ENCODE measurements at places on chromosomes 5 and 9.

- no peak for DNase-seq
Measured at GRCh38 chr9:84886866-84887265, 217.3 kb downstream of the NTRK2 start.

- DNase-seq, result no peak
Measured at GRCh38 chr5:56161927-56162326, 71.2 kb downstream of the ANKRD55 start.

DNA sequence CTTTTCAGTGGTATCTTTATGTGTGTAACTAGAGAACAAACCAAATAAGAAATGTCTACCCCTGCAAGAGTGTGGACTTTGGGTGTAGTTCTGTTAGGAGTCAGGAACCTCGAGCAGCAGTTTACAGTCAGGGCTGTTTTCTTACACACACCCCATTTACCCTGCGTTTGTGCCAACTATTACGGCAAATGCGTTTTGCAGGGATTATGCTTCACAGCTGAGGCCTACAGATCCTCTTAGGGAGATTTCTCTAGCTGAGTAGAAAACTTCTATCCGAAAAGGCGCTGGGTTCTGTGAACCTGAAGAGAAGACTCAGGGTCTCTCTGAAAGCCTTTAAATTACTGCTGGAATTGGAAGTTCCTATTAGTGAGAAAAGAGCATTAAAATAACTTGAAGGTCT, 51.4 kb downstream of the ACER2 start:
- no peak for DNase-seq

- DNase-seq, result no peak
Measured at GRCh38 chr9:135456436-135457104, 23.0 kb upstream of the PPP1R26 start.

DNA sequence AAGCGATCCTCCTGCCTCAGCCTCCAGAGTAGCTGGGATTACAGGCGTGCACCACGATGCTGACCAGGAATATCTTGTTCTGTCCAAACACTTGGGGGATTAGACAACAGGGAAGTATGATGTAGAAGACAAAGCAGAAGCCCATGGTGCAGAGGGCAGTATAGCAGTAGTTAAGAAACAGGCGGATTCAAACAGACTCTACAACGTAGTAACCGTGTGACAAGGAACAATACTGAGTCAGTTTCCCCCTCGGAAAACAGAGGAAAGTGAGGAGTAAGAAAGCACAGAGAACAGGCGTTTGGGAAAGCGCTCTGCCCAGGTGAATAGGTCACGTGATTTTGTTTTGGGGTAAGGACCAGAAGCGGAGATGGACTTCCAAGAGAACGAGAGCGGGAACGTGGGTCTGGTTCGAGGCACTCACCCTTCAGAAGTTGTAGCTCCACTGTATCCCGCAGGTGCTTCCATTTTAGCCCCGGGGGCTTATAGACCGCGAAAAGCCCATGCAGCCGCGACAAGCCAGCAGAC, 306 bp downstream of the TRUB2 start:
- DNase-seq, result no peak

DNA sequence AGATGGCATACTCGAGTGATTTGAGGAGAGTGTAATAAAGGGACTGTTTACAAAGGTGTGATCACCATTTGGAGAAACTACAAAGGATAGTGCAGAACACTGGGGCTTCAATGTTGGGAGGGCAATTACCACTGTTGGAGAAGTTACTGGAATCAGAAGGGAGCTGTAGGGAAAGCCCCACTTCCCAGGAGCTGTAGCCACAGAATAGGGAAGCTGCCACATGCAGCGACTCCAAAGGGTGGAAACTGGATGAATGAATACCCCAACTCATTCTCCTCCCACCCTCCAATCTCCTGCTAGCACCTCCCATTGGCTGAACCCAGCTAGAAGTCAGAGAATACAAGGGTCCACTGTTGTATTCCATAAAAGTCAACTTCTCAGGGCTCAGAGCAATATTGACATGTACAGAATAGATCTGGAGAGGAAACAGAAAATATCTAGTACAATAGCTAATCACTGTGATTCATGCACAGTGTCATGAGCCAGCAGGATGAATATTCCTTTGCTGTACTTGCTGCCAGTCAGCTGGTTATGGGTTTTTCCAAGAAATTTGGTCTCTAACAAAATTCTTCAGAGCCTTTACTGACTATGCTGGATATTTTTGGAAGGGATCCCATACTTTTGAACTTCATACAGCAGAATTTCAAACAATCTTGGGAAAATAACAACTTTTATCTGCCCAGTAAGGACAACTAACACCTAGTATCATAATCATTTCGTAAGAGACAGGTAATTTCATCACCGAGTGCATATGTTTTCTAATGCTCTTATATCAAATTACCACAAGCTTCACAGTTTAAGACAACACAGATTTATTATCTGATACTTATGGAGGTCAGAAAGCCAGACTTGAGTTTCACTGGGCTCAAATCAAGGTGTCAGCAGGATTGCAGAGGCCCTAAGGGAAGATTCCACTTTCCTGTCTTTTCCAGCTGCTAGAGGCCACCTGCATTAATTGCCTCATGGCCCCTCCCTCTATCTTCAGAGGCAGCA, 39.6 kb downstream of the PDCD1LG2 start:
- DNase-seq, result no peak

DNA sequence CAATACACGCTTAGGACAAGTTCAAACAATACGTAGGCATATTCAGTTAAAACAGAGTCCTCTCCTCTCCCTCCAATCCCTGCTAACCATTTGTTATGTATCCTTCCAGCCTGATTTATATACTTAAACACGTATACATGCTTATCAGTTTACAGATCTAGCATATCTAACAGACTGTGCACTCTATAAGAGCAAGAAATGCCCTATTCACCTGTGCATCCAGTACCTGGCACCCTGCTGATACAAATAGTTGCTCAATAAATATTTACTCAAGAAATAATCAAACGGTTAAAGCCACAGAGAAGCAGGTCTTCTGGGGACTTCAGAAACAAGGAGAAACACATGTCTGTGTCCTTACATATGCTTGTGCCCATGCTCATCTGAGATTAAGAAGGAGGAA, 55.9 kb downstream of the MLLT3 start:
- no peak for DNase-seq

GRCh38 chr5:83197326-83197967, 120.1 kb downstream of the XRCC4 start:
- DNase-seq, result no peak

- DNase-seq, result no peak
Measured at GRCh38 chr5:172450861-172451695, 3.2 kb downstream of the SH3PXD2B start.

- DNase-seq, result no peak
Measured at GRCh38 chr5:79829260-79829659, 139.6 kb downstream of the CMYA5 start.

DNA sequence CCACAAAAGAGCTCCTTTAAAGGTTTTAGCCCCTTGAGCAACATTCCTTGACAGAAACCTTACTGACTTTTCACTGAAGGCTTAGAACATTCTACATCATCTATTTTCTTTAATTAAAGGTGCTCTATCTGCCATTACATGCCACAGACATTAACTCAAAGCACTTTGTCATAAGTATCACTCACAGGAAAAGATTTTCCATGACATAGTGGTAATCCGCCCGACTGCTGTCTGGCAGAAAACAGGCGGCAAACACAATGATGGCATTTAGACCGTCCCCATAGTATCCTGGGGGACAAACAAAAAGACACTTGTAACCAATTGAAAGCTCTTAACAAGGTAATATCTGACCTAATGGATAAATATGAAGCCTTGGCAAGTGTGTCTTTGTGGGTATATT, 126.2 kb upstream of the PCA3 start:
- DNase-seq, result no peak

- no peak for DNase-seq
Measured at GRCh38 chr9:14256588-14256987, 57.4 kb downstream of the NFIB start.

- DNase-seq, result no peak
Measured at GRCh38 chr5:141100243-141100805, at the start of gene PCDHB3. Gene PCDHB3 (plus strand): TSS chr5:141100473. CDS start chr5:141100650, 177 bp downstream.

- no peak for DNase-seq
Measured at GRCh38 chr9:136225366-136225747, 20.3 kb downstream of the QSOX2 start.

GRCh38 chr9:4680173-4680525, 780 bp downstream of the CDC37L1 start:
- no peak for DNase-seq

- DNase-seq, result no peak
Measured at GRCh38 chr9:6029604-6030274, 14.3 kb upstream of the RANBP6 start.

GRCh38 chr5:112417931-112418658, 982 bp downstream of the EPB41L4A start:
- DNase-seq, result no peak

DNA sequence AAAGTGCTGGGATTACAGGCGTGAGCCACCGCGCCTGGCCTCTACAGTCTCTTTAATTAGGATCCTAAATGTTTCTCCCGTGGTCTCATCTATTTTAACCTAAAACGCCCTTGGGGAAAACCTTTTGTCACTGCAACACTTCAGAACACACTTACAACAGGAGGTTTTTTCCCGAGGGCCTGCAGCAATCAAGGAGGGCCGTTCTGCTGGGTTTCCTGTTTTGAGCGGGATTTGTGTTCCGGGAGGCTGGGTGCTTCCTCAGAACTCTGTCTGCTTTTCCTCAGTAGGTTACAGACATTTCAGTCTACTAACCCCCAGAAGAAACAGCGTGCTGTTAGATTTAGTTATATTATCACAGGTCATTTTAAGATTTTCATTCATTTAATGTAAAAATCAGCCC, 65.4 kb upstream of the IRX4 start:
- no peak for DNase-seq

GRCh38 chr5:141514330-141515133, 25.7 kb downstream of the PCDHGC5 start:
- DNase-seq, result no peak

- DNase-seq, result no peak
Measured at GRCh38 chr5:460273-460625, 17.3 kb downstream of the EXOC3 start.

All from stimulated activated CD4-positive, alpha-beta T cell treated with anti-CD3 and anti-CD28 coated beads, Interleukin-1b, Interleukin-23, amount 100 ng/mL, for 1 hour (primary cell).